ENCODE measurements at places on chromosomes 7 and 10.

GRCh38 chr7:120274899-120275298 lies 1.9 kb downstream of the KCND2 start:
- DNase-seq = no peak

- no peak for DNase-seq
These were observed 712.0 kb downstream of the INHBA start for GRCh38 chr7:40990841-40991240.

GRCh38 chr10:119521443-119522204 lies 20.9 kb downstream of the RGS10 start:
- no peak for DNase-seq

GRCh38 chr10:13161857-13162271 lies 506 bp downstream of the MCM10 start:
- peak; percentile 35 for DNase-seq

DNA sequence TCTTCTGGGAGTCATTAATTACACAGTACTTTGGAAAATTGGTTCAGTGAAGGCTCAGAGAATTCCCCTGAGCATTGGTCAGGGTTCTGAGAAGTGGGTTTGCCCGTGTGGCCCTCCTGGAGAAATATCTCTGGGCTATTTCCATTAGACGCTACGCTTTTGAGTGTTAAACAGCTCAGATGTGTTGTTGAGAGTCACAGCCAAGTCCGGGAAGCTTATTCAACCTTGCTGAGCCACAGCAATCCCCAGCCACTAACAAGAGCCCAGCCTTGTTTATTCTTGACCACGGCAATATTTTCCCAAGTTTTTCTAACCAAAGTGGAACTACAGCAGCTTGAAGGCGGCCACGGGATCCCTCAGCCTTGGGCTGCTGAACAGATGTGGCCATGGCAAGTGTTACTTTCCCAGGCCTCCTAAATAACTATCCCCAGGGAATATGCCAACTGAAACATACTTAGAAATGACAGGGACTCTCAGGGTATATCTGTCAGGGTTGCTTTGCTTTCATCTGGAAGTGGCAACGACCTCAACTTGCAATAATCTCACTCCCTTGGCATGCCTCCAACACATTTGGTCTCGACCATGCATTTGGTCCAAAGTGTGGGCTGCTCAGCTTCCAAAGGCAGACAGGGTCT lies 214.7 kb downstream of the EMX2 start:
- DNase-seq = no peak

GRCh38 chr7:71480791-71481190 lies 348.8 kb downstream of the GALNT17 start:
- DNase-seq = no peak

- no peak for DNase-seq
These were observed 19.8 kb downstream of the TSPAN13 start for GRCh38 chr7:16773326-16773725.

- no peak for DNase-seq
These were observed 175.2 kb downstream of the BMPER start for GRCh38 chr7:34080513-34080912.

GRCh38 chr10:71245420-71246325 lies 33.3 kb downstream of the UNC5B start:
- no peak for DNase-seq

DNA sequence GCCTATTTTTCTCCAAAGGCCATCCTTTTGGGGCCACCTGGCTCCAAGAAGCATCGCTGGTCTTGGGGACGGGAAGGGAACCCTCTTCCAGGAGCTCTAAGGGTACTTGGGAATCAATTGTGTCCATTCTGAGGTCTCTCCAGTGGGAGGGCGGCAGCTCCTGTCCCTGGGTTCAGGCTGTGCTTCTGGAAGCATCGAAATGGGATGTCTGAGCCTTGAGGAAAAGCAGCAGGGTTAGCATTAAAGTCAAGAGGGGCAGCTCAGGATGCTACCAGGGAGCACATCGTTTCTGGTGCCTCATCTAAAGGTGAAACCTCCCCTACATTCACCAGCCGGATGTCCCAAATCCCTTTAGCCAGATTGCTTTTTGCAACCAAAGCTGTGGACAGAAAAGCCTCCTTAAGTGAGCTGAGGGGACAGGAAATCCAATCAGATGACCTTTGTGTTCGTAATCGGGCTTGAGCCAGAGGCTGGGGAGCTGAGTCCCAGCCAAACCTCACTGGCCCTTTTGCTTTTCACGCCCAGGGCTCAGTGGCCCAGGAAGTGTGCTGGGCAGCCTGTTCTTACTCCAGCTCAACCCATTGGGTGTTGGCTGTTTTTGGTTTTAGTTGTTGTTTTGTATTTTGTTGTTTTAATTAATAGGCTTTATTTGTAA lies 88.8 kb upstream of the ANLN start:
- no peak for DNase-seq

- DNase-seq = no peak
These were observed 108.6 kb upstream of the GPR26 start for GRCh38 chr10:123557366-123558108.

- DNase-seq = no peak
These were observed 7.6 kb downstream of the SERPINE1 start for GRCh38 chr7:101134399-101134980.

DNA sequence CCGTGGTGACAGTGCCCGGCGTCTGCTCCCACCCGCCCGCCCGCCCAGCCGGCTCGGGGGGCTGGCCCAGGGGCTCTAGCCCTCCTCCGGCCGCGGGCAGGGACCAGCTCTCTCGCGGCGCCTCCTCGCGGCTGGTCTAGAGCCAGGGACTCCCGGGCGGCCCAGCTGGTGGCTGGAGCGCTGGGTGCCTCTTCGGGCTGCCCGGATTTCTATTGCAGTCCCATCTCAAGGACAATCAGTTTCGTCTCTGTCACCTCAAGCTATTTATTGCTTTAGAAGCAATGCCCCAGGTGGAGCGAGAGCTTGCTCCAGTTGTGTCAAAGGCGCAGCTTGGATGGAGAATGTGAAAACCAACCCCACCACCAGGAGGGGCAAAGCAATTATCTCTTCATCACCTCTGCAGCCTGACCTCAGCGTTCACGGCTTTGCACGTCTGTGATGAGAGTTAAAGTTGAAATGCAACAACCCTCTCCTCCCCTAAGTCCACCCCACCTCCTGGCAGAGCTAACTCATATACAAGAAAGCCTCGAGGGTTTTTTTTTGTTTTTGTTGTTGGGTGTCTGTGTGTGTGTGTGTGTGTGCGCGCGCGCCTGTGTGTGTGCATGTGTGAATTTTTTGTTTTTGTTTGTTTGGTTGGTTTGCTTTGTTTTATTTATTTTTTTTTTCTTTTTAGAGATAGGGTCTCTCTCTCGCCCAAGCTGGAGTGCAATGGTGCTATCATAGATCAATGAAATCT lies at the start of gene ITGA8:
Gene ITGA8 (minus strand): TSS at position 24 of the 736 bp plus-strand sequence. CDS start 151 bp downstream, outside the sequence.
- DNase-seq = peak; percentile 40

DNA sequence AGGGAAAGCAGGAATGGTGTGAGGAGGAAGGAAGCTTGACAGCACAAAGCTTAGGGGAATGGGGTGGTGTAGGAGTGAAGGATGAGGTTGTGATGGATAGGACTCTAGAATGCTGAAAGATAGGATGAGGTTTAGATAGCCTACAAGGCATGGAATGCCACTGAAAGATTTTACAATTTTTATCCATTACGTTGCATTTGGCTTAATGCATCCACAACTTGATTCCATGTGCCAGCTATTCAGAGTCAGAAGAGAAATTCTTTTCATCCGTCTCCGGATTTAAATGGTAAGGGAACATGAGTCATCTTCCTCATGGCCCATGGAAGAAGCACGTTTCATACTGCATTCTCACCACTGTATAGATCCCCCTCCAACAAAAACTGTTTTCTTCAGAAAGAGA lies 212.4 kb upstream of the BMPER start:
- no peak for DNase-seq

DNA sequence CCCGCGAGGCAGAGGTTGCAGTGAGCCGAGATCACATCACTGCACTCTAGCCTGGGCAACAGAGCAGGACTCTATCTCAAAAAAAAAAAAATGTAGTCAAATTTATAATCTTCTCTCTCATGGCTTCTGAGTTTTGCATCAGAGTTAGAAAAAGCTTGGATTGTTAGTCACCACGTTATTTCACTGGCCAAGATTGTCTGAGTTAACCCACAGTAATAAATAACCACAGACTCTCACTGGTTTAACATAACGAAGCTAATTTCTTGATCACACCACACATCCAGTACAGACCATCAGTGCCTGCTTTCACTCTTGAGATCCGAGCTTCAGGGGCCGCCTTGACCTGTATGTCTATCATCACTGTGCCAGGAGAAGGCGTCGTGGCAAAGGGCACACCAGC lies 116.8 kb upstream of the JCAD start:
- no peak for DNase-seq

DNA sequence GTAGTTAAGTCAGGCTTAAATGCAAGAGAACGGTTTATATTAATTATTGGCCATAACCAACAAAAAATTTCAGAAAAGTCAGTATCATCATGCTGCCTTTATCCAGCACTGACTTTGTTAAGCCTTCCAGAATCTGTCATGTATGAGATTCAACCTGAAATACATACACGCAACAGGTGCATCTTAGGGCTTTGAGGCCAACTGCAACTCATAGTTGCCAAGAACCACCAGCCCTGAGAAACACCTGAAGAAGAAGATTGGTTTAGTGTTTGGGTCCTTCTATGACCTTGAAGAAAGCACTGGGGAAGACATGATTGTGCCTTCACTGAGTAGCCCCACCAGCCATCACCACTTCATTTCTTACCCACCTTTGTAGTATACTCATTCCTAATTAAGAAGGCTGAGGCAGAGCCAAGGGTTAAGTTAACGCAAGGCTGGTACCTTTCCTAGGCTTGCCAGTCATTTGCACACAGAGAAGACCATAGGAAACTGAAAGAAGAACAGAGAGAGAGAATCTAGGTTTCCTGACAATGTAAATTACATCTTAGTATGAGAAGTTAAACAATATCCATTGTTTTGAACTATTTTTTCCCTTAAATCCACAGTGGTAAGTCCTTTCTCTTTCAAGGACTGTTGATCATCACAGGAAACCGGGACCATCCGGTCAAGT lies 200.1 kb upstream of the PRKCQ start:
- DNase-seq = no peak

DNA sequence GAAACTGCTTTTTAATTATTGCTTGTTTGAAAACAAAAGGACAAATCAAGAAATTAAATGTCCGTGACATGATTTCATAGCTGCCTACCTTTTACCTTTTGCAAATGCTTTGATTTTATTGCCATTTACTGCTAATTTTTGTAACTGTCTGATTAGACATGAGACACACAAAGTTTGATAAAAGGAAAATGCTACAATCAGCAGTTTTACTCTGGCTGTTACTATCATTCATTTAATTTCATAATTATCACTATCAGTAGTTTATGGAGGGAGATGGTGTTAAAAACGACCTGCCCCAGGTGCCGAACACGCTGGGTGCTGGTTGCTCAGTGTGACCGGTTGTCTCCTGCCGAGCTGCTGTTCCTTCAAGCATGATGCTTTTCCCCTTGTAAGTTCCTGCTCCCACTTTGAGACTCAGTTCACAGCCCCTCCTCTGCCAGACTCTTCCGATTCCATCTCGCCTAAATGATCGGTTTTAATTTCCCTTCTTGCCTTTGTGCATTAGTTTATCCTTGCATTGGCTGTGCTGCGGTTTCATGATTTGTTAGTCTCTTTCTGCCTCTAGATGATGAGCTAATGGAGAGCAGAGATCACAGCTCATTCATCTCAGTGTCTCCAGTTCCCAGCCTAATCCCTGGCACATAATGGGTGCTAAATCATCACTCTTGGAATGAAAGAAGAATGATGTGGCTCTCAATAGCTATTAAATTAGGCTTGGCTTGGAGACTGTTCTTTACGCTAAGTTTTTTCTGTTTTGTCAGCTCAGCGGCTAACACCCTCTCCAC lies 110.6 kb downstream of the PFKFB3 start:
- no peak for DNase-seq

- DNase-seq = no peak
These were observed 6.3 kb downstream of the CFAP69 start for GRCh38 chr7:90251304-90251635.

GRCh38 chr7:157602156-157602555 lies 265.4 kb downstream of the DNAJB6 start:
- DNase-seq = no peak

- DNase-seq = peak; percentile 20
These were observed 110.8 kb upstream of the PTN start for GRCh38 chr7:137454246-137454724.

GRCh38 chr10:51960494-51960895 lies 261.1 kb upstream of the CSTF2T start:
- peak; percentile 35 for DNase-seq

- DNase-seq = no peak
These were observed 34.9 kb downstream of the VWA2 start for GRCh38 chr10:114273910-114274309.

DNA sequence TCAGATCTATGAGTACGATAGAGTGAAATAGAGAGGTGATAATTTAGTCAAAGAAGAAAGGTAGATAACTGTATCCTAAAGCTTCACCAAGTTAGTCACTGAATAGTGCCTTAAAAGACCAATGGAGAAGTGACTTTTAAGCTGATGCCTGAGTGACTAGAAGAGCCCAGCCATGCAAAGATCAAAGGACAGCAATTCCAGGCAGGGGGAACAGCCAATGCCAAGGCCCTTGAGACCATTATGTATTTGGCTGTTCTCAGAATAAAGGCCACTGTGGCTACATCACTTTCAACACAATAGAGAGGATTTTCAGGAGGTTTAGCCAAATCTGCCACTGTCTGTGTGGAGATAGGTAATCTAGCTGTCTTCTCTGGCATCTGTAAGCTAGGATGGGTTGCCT lies 17.8 kb downstream of the HDAC9 start:
- DNase-seq = no peak

DNA sequence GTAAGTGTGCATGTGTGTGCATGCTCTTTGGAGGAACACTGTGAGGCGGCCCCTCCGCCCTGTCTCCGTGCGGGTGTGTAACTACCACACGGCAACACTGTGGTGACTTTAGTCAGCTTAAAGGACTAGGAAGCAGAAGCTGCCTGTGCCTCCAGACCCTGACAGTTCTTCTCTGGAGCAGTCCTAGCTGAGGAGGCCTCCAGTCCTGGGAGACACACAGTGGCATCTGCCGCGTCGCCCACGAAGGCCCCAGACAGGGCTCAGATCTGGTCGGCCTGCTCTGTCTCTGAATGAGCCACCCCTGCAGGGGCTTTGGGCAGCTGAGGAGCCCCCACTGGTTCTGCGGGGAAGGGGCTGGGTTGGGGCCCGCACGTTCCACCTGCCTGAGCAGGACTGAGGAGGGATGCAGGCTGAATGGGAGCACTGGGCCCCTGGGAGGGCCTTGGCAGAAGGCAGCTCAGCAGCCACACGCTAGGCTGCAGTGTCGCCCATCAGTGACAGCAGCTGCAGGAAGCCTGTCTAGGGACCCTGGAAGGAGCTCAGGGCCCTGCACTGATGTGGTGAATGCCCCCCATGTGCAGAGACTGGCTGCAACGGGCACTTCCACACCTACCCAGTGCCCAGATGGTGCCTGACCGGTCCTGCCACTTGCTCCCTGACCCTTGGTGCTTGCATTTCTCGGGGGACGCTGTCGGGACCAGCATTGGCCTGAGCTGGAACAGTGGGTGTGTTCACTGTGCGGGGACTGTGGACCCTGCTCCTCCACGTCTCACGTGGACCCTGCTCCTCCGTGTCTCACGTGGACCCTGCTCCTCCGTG lies 27.3 kb upstream of the KNDC1 start:
- DNase-seq = no peak

Measured in GM20000 (cell line).